ENCODE measurements at places on chromosomes 7 and 10.

GRCh38 chr10:98097616-98098015 is 36.8 kb upstream of the R3HCC1L start:
- H3K27me3 ChIP-seq: peaks cover 4% of the 10 kb centered on the region
- no peak overlapping the region for H3K4me3 ChIP-seq
- no peak overlapping the region for H3K27ac ChIP-seq
- no peak for DNase-seq

DNA sequence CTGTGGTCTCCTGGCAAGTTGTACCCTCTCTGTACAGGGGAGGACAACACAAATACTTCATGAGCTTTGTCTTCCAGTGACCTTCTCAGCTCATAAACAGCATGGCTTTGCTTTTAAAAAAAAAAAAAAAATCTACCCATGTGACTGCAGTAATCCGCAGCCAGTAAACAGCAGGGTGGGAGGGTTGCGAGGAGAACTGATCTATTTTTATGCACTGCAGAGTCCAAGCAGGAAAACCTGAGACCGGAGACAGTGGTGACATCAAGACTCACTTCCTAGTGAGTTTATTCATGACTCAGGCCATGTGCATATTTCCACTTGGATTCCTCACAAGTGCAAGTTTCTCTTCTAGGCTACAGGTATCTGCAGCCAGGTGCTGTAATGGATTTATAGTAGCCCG is 127.9 kb downstream of the NRF1 start:
- no peaks in the 10 kb centered on the region for H3K27me3 ChIP-seq
- DNase-seq: no peak
- H3K36me3 ChIP-seq: no peaks in the 10 kb centered on the region
- no peak overlapping the region for H3K27ac ChIP-seq
- H3K4me3 ChIP-seq: no peak overlapping the region
- H3K4me1 ChIP-seq: no peaks in the 10 kb centered on the region

DNA sequence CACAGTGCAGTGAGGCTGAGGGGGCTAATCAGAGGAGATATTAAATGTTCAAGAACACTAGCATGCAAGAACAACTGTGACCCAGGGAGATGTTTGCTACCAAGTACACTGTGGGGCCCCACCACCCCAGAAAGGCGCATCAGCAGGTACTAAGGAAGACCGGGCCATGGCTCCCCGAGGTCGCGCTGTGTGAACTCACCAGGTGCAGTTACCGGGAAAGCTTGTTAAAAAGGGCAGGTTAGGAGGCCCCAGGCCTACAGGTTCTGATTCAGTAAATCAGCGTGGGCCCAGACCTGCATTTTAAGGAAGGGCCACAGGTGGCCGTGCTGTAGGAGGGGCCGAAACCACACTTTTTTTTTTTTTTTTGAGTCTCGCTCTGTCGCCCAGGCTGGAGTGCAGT is 54.6 kb downstream of the TMEM209 start:
- DNase-seq: no peak
- H3K36me3 ChIP-seq: no peaks in the 10 kb centered on the region
- no peak overlapping the region for H3K27ac ChIP-seq
- H3K4me1 ChIP-seq: no peaks in the 10 kb centered on the region

DNA sequence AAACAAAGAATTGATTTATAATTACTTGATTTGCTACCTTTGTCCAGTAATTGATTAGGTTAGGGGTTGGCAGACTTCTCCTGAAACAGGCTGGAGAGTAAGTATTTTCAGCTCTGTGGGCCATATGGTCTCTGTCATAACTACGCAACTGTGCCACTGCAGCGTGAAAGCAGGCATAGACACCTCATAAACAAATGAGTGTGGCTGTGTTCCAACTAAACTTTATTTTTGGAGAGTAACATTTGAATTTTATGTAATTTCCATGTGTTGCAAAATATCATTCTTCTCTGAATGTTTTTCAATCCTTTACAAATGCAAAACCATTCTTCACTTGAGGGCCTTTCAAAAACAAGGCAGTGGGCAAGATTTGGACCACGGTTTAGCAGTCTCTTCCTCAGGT is 76.9 kb downstream of the GALNT17 start:
- no peak for DNase-seq
- H3K27me3 ChIP-seq: no peaks in the 10 kb centered on the region
- no peak overlapping the region for H3K27ac ChIP-seq
- H3K4me3 ChIP-seq: no peak overlapping the region

DNA sequence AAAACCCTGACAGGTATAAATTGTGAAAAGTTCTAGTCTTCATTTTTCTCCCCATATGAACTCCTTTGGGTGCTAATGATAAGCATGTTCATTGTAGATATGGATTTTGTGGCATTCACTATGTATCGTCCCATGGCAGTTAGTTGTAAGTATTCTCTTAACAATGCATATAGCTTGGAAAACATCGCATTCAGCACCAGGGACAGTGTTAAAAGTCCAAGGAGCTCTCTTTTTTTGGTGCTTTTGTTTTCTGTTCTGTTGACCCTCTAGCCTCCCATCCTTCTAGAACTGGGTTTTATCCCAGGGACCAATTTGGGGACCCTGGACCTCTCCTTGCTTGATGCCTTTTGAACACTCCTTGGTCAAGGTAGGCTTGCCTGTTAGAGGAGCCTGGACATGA is 37.7 kb downstream of the INSYN2A start:
- no peak for DNase-seq
- H3K36me3 ChIP-seq: no peaks in the 10 kb centered on the region
- no peaks in the 10 kb centered on the region for H3K27me3 ChIP-seq
- no peak overlapping the region for H3K4me3 ChIP-seq
- H3K27ac ChIP-seq: no peak overlapping the region
- H3K4me1 ChIP-seq: no peaks in the 10 kb centered on the region
